ENCODE measurements at places on chromosomes 1 and 21.

GRCh38 chr1:184340984-184341383, 45.8 kb upstream of the C1orf21 start:
- no peak for DNase-seq

DNA sequence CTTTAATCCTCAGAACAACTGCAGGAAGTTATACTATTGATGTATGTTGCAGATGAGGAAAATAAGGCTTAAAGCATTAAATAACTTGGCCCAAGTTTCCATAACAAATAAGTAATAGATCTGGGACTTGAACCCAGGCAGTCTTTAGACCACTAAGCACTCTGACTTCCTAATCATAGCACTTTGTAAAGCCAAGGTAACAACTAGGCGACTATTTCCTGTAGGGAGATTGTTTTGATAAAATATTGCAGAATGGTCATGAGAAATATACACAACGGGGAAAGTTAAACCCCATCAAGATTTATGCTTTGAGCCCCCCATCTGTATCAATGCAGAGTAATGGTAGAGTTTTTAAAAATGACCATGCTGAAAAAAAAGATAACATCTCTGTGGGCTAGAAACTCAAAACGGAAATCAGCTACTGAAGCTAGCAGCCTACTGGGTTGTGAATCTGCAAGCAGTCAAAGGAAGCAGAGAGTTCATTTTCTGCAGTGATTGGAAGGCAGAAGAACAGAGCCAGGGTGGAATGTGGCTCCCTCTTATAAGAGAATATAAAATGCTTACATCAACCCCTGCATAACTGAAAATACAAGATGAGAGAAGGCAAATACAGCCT, 111.2 kb upstream of the OLIG2 start:
- no peak for DNase-seq

DNA sequence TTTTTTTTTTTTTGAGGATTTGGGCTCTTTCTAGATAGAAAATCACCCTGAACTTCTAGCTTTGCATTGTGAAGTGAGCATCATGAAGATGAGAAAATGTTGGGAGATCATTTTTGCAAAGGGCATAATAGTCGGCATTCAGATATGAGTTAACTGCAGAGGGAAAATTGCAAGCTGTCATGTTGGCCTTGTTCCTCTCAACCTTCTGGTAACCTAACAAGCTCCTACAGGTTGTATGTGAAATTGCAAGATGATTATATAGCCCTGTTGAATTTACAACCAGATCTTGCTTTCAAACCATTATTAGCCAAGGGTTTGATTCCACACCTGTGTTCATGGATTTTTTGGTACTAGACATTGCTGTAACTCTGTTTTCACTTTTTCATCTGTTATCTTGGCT, 2.2 kb downstream of the ELOA start:
- DNase-seq = no peak

- no peak for DNase-seq
Observed at GRCh38 chr1:89671775-89672488, 39.0 kb downstream of the LRRC8C start.

GRCh38 chr1:154441241-154441888, 36.2 kb downstream of the IL6R start:
- DNase-seq = no peak

DNA sequence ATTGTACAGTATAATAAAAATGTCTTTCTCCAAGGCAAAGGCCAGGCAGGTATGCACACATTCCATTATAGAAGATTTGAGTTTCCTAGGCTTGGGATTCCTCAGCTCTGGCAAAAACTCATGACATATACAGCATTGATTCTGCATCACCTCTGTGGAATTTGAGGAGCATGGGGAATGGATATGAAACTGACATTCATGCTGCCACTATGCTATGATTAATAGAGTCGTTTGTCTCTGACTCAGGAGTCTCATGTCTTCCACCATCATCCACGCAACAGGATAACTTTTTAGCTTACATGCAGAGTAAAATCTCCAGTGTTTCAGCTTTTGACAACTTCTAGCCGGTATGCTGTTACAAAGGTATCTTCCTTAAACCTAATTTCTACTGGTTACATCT, 49.8 kb upstream of the ADORA3 start:
- DNase-seq = no peak

GRCh38 chr1:222392556-222392955, 155.3 kb downstream of the HHIPL2 start:
- DNase-seq = no peak

DNA sequence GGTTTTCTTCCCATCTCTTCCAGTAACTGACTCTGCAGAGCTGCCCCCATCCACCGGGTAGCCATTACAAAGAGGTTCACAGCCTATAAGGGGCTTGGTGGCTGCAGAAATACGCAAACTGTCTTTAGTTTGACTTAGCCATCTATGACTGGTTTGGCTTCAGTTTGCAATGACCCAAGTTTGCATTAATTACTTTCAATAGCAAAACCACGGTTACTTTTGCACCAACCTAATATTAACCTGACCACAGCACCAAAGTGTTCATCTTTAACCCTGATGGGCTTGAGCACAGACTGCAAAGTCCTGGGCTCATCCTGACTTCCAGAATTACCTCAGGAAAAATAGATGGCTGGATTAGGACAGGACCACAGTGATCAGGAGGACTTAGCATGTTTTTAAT, 2.2 kb upstream of the HAO2 start:
- DNase-seq = no peak

DNA sequence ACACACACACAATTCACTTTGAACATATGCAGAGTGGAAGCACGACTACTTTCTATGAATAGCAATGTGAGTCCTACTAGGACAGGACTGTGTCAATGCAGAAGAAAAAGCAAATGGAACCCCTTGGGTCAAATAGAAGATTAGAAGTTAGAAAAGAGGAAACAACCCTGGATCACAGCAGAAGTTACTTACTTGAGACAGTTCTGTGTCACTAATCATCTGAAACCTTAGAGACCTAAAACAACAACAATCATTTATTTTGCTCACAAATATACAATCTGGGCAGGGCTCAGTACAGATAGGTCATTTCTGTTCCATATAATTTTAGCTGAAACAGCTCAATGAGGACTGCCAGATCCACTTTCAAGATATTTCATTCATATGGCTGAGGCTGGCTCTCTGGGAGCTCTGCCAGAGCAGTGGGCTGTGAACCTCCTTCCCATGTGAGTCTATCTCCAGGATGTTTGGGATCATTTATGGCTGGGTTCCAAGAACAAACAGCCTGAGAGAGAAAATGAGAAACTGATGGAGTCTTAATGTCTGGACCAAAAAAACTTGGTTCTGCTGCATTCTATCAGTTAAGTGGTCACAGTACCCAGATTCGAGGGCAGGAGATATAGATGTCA, 42.5 kb upstream of the IL10 start:
- no peak for DNase-seq

DNA sequence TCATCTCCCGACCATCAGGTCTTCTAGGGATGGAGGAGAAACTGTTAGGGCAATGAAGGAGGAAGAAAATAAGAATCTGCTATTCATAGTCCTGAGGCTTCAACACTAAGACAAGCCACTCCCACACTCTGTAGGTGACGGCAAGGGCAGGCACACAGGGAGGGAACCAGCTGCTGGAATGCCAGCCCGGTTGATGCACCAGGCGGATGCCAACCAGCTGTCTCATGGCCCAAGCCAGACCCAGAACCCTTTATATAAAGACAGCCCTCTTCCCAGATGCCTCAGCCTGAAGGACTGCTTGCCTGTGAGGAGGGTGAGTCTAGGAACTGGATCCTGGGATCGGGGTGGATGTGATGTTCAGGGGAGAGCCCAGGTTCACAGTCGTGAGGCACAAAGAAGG, at the start of gene KPRP:
Gene KPRP (plus strand): TSS at position 279 of the 400 bp plus-strand sequence. CDS start 1,564 bp downstream, outside the sequence.
- no peak for DNase-seq

DNA sequence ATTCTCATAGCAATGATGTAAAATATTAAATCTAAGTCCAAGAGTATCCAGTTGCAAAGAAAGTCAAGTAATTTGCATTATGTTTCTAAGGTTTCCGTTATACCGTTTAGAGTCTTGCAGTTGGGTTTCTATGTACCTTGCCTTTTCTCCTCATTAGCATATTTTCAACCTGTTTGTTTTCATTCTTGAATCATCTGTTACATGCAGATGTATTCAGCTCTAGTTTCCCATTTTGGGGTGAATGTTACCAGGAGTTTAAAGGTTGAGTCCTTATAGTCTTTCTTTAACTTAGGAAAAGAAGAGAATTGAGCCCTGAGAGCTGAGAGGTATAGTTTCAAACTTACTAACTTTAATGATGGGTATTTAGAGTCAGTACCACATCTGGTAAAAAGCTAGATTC, 139.9 kb downstream of the NFIA start:
- DNase-seq = no peak

DNA sequence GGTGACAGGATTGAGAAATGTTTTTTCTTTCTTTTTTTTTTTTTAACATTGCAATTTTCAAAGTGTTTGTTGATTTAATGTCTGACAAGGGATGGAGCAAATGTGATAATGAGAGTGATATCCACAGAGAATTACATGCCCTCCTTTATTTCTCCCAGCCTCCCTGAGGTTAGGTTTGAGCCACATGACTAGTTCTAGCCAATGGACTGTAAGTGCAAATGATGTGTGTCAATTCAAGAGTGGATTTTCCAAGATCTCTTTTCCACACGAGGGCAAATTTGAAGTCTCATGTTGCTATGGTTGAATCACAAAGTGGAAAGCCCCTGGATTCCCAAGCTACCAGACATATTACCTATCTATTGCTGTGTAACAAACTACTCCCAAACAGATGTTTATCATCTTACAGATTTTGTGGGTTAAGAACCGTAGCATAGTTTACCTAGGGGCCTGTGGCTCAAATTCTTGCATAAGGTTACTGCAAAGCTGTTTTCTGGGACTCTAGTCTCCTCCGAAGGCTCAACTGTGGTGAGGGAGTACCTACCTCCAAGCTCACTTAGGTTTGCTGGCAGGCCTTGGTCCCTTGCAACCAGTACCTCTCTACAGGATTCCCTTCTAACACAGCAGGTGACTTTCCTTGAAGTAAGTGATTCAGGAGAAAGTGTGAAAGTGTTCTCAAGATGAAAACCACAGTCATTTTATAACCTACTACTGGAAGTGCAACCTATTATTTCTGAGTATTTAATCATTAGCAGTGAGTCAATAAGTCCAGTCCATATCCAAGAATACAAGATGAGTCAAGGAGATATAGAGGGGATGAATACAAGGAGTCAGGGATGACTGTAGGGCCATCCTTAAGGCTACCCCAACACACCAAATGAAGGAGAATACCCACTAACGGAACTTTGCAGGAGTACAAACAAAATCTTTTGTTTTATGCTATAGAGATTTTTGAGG, 533.6 kb downstream of the PTPRC start:
- DNase-seq = no peak

- no peak for DNase-seq
Observed at GRCh38 chr1:115555446-115555845, 86.3 kb upstream of the VANGL1 start.

GRCh38 chr1:163071405-163072255, 2.5 kb downstream of the RGS4 start:
- no peak for DNase-seq

GRCh38 chr21:33514229-33514628, 22.7 kb upstream of the DNAJC28 start:
- DNase-seq = no peak

- no peak for DNase-seq
Observed at GRCh38 chr1:193394336-193394735, 207.9 kb upstream of the B3GALT2 start.

GRCh38 chr1:208880433-208881100, 636.4 kb upstream of the PLXNA2 start:
- DNase-seq = no peak

DNA sequence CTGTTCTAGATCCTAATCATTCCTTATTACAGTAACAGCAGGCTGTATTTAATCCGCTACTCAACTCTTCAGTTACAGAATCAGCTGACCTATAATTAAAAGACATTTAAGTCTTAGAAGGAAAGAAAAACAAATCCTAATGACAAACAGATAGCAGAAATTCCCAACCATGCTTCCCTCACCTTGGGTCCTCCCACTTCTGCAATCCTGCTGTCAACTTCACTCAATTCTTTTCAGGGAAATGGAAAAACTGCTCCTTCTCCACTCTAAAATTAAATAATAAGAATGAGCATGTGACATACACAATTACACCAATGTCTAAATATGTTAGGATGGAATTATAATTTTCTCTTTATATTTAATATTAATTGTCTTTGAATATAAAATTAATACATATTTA, 182.6 kb upstream of the LYPLAL1 start:
- no peak for DNase-seq

GRCh38 chr1:201882665-201883132, 6.0 kb upstream of the SHISA4 start:
- DNase-seq = no peak

DNA sequence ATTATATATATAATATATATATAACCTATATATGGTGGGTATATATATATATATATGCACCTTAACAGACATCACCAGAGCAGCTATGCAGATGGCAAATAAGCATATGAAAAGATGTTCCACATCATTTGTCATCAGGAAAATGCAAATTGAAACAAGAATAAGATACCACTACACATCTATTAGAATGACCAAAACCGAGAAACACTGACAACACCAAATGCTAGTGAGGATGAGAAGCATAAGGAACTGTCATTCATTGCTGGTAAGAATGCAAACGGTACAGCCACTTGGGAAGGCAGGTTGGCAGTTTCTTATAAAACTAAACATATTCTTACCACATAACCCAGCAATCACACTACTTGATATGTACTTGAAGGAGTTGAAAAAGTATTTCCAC, 219.8 kb upstream of the PRMT6 start:
- DNase-seq = no peak

- no peak for DNase-seq
Observed at GRCh38 chr1:12031039-12031980, 12.0 kb downstream of the MIIP start.
